ENCODE measurements at places on chromosomes 3 and 15. TPM values are rescaled to one million over a fixed set of nuclear protein-coding genes. Genes with fewer than 3 reads are reported as not detected.

The AHSG gene
- total RNA-seq, result not detected

The PGBD4 gene
- total RNA-seq, result 1.8 TPM

The THRB gene
- total RNA-seq, result 1.4 TPM

The UBXN7 gene
- 16.5 TPM for total RNA-seq

The DAZL gene
- not detected for total RNA-seq

The HYPK gene
- total RNA-seq, result 10.3 TPM

The TPRA1 gene
- total RNA-seq, result 47.4 TPM

The BFSP2 gene
- total RNA-seq, result not detected

The ZBBX gene
- under 0.01 TPM for total RNA-seq

The ZNF662 gene
- total RNA-seq, result 1.0 TPM

All from smooth muscle cell of bladder (primary cell).